Renal cortex interstitium (tissue), 15 donors: ENCODE measurements at places on chromosomes 16 and 17. TPM values are rescaled to one million over a fixed set of nuclear protein-coding genes. Genes with fewer than 3 reads are reported as not detected.

- no peak for DNase-seq
Observed at GRCh38 chr16:4537376-4538343, 913 bp downstream of the CDIP1 start.

The MSLN gene
- polyA plus RNA-seq: 36.0 TPM

DNA sequence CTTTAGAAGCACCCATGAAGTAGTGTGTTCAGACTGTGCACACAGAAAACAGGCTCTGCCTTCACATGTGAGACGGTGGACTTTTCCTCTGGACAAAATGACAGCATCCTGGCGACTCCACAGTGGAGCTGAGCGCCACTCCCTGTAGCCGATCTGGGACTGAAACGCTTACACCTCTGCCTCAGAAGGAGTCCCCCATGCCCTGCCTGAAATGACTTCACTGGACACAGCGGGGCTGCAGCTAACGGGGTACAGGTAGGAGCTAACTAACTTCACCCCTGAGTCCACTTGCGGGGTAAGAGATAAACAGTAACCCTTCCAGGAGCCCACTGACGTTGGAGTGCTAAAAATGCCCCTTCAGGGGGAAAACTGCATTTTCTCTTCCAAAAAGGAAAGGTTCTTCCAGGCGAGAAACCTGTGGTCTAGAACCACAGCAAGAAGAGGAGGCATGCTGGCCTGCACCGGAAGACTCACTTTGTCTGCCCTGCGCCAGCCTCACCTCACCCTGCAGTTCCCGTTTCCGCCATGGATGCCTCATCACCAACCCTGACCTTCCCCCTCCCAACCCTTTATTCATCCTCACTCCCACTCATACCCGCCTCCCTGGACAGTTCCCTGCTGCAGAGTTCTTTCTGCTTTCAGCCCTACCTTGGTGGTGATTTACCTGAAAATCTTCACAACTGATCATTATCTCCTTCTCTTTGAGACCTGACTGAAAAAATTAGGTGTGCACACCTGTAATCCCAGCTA lies 19.4 kb upstream of the ENDOV start:
- DNase-seq: no peak

The TBC1D3L gene
- 30.3 TPM for polyA plus RNA-seq

- no peak for DNase-seq
Observed at GRCh38 chr17:50963139-50963538, 97.0 kb upstream of the TOB1 start.

- no peak for DNase-seq
Observed at GRCh38 chr16:49340466-49340865, 33.1 kb upstream of the C16orf78 start.

- DNase-seq: no peak
Observed at GRCh38 chr17:57941384-57942370, 13.5 kb downstream of the CUEDC1 start.
